Fibroblast of skin of abdomen (primary cell): ENCODE measurements at places on chromosomes 4 and X.
A peak's percentile ranks its signal among the peaks of the same experiment; 100 is the strongest.

DNA sequence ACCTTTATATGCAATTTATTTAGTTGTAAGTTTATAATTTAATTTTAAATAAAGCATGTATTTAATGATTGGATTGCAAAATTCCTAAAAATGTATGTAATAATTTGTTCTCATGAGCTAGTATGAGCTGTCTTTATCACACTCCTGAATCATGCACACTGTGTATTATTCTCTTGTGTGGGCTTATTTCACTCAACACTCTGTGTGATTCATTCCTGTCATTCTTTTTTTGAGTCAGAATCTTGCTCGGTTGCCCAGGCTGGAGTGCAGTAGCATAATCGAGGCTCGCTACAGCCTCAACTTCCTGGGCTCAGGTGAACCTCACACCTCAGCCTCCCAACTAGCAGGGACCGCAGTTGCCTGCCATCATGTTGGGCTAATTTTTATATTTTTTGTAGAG, 123.1 kb upstream of the SLC34A2 start:
- no peak for DNase-seq

GRCh38 chr4:186134257-186134656, 29.8 kb downstream of the FAM149A start:
- DNase-seq = no peak

DNA sequence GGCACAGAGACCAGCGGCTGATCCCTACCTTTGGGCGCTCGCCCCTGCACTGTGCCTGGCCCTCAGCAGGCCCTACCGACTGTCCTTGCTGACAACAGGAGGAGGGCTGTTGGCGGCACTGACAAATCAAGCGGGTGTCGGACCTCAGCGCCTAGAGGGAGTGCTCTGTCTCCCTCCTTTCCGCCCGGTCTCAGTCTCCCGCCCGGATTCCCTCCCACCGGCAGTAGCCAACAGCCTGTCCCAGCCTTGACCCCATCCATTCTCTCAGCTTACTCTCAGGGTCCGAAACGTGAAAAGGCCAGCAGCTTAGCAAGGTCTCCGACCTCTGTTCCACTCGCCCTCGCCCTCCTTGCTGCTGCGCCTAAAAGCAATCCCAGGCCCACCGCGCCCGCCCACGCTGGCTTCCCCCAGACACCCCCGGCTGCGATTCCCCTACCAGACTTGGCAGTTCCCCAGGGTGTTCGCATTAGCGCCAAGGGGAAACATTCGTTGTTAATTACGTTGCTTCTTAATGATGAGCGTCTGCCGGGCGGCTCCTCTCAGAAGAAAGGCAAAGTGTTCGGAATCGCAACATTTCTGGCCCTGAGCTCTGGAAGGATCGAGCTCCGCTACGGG, 96.2 kb downstream of the SOWAHB start:
- DNase-seq = peak; percentile 83

- peak; percentile 64 for DNase-seq
Observed at GRCh38 chr4:176189891-176190795, 5.2 kb downstream of the SPATA4 start.

- DNase-seq = no peak
Observed at GRCh38 chr4:153365003-153365402, 20.5 kb downstream of the MND1 start.

GRCh38 chrX:153381684-153382532, 19.2 kb downstream of the PNMA6E start:
- peak; percentile 64 for DNase-seq

DNA sequence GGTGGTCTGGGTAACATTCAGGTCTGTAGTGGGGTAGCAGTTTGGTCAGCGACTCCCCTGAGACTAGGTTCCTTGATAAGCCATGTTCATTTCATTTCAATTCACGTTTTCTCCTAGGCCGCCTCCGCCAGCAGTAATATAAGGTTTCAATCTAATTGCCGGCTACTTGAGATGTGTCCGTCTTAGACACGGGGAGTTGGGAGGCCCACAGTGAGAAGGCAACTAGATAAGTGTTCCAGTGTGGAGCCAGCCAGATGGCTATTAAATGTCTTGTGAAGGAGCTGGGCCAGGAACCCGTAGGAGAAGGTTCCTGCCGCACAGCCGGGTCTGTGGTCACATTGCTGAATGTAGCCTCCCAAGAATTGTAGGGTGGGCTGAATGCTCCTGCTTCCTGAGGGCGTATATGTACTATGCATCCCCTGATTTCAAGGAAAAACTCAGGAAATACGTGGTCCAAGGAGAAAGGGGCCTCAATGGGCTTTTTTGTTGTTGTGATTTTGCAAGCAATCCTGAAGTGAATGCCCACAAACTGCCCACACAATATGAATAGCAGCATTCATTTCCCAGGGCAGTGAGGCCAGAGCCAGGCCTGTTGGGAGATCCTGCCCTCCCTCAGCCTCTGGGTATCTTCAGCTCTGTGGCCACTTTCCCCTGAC, 220.6 kb upstream of the RPL34 start:
- DNase-seq = no peak

- no peak for DNase-seq
Observed at GRCh38 chr4:15568821-15569220, 86.3 kb downstream of the FBXL5 start.

DNA sequence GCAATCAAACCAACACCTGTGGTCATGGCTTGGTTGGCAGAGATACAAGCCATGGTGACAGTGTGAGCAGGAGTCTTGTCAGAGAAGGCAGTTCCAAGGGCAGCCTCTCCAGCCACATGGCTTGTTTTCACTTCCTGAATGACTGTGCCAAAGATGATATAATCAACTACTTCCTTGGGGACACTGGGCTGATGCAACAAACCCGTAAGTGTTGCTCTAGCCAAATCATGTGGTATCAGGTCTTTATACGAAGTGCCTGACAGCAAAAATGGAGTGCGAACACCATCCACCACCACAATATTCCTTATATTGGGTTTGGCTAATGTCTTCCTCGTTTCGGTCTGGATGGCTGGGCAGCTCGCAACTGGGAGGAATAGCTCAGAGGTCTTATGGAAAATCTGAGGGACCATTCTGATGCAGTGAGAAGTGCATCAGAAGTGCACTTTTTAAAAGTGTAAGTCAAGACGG, 922.0 kb downstream of the NLGN4X start:
- no peak for DNase-seq

- DNase-seq = no peak
Observed at GRCh38 chrX:81168391-81168790, 33.3 kb downstream of the HMGN5 start.

DNA sequence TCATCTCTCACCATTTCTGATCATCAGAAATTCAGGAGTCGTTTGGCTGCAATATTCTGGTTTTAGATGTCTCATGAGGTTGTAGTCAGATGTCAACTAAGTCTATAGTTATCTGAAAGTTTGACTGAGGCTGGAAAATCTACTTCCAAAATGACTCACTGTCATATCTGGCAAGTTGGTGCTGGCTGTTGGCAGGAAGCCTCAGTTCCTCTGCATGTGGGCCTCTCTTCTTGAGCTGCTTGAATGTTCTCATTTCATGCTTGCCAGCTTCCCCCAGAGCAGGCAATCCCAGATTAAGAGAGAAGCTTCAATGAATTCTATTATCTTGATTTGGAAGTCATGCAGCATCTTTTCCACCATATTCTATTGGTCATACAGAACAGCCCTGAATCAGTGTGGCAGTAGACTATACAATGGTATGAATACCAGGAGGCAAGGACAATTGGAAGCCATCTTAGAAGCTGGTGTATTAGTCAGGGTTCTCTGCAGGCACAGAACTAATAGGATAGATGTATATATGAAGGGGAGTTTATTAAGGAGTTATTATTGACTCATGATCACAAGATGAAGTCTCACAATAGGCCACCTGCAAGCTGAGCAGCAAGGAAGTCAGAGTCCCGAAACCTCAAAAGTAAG, 46.8 kb upstream of the ELF2 start:
- DNase-seq = peak; percentile 48

GRCh38 chr4:11615601-11616000, 186.9 kb upstream of the HS3ST1 start:
- no peak for DNase-seq

- peak; percentile 51 for DNase-seq
Observed at GRCh38 chr4:150242820-150243458, 164.7 kb downstream of the DCLK2 start.

GRCh38 chr4:48022192-48022799, 5.7 kb downstream of the NIPAL1 start:
- DNase-seq = no peak

DNA sequence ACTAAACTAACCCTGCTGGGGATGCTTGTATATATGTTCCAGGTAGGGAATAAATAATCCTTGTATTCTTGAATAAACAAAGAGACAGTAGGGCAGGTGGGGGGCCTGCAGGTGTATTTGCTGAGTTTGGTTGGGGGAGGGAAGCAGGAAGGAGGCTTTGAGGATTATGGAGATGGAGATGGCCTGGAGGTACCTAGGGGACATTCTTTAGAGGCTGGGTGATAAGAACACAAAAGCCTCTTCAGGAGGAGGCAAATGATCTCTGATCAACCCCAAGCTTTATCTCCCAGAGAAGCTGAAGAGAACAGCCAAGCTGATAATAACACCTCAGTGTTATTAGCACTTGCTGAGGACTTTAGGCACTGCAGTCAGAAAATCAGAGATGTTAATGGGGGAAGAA, 187.7 kb downstream of the MGST2 start:
- DNase-seq = no peak

DNA sequence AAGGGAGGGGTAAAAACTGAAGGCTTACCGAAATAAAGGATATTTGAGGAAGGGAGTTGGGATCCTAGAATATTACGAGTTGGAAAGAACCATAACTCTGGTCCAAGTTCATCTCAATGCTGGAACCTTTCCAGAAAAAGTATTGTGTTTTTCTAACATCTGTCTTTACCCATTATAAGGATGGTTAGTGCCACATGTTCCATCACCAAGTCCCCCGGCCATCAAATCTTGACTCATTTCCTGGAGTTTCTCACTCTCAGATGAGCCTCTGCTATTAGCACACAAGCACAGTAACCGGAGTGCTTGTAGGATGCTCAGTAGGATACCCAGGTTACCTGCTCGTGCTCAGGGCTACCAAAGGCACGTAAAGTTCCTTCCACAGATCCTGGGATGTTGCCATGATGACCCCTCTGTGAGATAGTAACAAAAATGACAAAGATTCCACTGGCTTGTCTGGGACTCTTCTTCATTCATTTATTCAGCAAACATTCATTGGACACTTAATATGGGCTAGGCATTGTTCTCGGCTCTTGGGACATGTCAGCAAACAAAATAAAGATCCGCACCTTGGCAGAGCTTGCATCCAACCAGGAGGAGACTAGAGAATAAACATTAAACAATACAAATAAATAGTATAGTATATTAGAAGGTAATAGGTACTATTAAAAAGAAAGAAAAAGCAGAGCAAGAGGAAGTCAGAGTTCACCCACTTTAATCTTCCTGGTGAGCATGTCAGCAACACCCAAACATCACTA, 36.3 kb downstream of the PKD2 start:
- DNase-seq = no peak

- DNase-seq = no peak
Observed at GRCh38 chr4:143184217-143184502, 557 bp upstream of the USP38 start.

GRCh38 chr4:94798808-94799207, 41.1 kb downstream of the BMPR1B start:
- DNase-seq = peak; percentile 62

DNA sequence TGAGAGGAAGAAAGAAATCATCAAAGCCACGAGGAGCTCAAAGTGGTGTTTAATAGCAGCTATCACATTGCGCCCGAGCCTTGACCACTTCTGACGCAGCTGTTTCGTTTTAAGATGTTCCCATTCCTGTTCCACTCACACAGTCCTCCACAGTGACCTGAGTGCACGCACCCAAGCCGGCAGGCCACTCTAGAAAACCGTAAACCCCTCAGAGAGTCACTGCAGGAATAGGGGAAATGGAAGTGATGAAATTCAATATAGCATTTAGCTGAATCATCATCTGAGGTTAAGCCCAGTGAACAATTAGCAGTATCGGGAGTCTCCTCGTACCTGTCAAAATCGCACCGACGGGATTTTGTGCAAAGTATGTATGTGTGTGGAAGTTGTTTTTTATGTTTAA, 17.9 kb upstream of the HAND2 start:
- DNase-seq = no peak

GRCh38 chr4:183773790-183774189, 114.7 kb downstream of the TRAPPC11 start:
- no peak for DNase-seq

- no peak for DNase-seq
Observed at GRCh38 chr4:41217020-41217333, 2.6 kb upstream of the APBB2 start.

GRCh38 chr4:15935504-15936402, 2.8 kb downstream of the FGFBP1 start:
- DNase-seq = no peak

- peak; percentile 77 for DNase-seq
Observed at GRCh38 chr4:38715050-38715449, 51.1 kb downstream of the KLF3 start.

DNA sequence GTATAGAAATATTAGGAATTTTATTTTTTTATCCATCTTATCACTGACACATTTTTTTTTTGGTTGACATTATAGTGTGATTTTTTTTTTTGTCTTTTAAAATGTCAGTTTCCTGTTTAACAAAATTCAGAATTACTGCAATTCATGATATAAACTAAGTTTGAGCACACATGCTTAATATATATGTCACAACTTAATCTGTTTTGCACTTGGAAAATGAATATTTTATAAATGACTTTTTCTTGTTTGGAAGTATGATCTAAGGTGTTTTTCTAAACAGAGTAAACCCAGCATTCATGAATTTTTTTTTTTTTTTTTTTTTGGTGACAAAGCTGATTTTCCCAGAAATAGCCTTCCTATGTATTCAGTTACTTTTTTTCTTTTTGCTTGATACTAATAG, 2.4 kb downstream of the SMARCA5 start:
- DNase-seq = no peak

DNA sequence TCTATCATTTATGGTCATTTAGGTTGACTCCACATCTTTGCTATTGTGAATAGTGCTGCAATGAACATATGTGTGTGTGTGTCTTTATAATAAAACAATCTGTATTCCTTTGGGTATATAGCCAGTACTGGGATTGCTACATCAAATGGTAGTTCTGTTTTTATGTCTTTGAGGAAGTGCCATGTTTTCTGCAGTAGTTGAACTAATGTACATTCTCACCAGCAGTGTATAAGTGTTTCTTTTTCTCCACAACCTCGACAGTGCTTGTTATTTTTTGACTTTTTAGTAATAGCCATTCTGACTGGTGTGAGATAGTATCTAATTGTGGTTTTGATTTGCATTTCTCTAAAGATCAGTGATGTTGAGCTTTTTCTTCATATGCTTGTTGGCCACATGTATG, 80.5 kb downstream of the ARHGAP6 start:
- no peak for DNase-seq

DNA sequence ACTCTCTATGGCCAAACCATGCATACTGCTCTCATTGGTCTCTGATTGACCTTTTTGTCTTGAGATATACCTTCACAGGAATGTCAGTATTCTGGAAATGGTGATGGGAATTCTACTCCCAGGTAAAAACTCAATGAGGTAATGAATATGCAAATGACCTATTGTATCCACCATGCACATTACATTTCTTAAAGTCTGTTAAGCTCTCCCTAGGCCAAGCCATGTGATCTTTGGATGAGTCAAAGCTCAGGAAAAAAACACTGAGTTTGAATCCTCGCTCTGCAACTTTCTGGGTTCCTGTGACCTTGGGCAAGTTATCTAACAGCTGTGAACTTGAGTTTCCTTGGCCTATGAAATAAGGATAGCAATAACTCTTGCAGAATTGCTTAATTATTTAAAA, 175.4 kb downstream of the PPP1R2C start:
- DNase-seq = no peak

- DNase-seq = no peak
Observed at GRCh38 chrX:23386726-23387125, 52.1 kb downstream of the PTCHD1 start.
